Cerebellar nuclear complex (tissue), 1 donor: ENCODE measurements at places on chromosomes 2 and 18.

DNA sequence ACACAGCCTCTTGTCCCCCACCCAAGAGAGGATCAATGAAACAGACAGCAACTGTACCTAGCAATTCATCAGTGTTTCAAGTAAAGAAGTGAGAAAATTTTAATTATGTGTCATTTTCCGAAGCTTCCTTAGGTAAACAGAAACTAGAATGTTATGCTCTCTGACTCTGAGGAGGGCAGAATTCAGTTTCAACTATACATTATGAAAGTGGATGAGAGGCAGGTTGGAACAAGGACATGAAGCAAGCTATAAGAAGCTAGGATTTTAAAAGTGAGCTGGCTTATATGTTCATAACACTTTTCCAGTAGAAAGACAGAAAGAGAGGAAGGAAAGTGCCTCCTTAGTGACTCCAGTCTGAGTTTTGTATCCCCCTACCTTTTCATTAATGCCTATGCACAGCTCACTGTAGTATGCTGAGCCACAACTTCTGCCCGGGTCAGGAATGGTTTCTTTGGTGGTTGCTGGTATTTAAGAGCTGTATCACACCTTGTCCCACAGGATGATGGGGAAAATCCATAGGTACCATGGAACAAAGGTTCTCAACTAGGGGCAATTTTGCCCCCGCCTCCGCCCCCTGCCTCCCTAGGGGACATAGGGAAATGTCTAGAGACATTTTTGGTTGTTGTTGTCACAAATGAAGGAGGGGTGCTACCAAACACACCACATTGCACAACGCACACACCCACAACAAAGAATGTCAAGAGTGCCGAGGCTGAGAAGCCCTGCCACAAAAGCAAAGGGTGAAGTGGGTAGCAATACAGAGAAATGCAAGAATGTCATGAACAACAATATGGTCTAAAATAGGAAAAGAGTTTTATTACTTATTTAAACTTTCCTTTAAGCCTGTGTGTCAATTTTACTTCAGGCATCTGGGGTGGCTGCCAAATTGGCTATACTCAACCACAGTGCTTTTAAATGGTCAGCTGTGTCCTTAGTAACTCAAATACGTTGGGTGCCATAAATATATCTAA, 161.0 kb upstream of the ZFP36L2 start:
- DNase-seq, result no peak

GRCh38 chr2:99106913-99107312, 34.6 kb upstream of the C2orf15 start:
- no peak for DNase-seq

DNA sequence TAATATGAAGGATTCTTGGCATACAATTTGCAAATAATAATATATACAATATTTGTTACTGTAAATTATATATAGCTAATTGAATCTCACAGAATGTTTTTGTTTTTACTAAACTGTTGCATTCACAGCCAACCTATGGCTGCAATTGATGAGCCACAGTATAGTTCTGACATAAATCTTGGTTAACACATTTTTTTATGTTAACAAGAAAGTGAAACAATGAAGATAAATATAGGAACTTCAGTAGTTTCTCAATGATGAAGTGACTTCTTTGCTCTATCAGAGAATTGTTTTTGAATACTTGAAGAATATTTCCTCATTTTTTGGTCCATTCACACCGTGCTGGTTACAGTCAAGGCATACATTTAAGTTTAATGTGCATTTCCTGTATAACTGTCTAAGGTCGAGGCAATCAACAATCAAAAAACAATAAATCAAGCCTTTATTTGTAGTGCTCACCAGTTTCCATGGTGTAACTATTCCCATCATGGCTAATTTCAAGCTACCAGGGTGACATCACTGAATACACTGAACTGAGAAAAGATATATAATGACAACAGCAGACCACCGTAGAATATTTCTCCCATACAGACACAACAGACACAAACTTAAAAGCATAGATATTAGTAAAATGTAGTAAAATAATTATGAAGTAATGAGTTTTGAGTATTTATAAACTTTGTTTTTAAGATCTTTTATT, 12.9 kb upstream of the ETAA1 start:
- no peak for DNase-seq

- DNase-seq, result no peak
Observed at GRCh38 chr18:62264984-62265383, 60.1 kb upstream of the TNFRSF11A start.

DNA sequence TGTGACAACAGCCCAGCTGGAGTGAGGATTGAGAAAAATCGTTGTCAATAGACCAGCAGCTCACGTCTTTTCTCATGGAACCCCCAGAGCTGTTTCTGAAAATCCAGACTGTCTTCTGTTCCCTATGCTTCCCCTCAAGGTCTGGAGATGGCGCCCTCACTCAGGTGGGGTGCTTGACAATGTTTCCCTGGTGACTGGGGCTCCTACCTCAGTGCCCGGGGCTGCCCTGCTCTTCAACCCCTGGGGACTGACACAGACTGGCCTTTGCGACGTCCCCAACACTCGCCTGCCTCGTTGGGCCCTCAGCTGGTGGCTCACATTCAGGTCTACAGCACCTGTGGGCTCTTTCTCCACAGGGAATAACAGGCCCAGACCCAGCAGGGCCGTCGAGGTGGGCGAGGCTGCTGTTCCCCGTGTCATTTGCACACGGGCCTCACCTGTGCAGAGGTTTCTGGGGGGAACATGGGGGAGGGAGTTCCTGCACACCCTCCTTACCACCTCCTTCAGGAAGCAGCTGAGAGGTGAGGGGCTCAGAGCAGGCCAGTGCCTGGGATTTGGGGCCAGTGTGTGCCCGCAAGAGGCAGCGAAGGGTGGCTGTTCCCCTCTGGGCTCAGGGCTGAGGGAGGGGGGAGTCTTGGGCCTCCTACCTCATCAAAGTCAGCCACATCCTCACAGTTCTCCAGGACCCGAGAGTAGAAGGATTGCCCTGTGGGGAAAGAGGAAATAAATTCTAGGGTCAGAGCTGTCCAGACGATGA, 59.3 kb upstream of the OTOF start:
- no peak for DNase-seq

- no peak for DNase-seq
Observed at GRCh38 chr2:5121121-5121520, 571.1 kb upstream of the SOX11 start.

DNA sequence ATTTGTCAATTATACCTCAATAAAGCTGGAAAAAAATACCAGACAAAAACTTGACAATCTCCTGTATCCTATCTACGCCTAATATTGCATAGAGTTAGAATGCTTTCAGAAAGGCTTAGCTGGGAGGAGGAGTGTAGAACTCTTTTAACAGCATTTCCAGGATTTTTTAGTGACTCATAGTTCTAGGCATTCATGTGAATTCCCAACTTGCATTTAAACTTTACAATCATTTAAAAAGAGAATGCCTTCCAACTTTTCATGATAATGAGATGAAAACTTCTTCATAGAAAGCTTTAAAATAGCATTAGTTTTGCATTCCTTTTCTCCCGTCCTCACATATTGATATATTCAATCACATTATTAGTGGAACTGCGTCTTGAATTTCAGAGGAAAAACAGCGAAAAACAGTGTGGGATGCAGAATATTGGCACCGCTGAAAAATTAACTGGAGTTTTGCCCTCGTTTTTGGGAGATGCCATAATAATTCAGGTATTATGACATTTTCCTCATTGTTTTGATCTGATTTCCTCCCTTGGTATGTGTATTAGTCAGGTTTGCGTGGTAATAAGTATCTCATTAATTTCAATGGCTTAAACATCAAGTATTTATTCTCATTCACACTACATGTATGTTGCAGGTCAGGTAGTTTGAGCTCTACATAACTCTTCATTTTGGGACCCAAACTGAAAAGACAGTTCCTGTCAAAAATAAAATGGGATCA, 293.2 kb upstream of the FIGN start:
- DNase-seq, result no peak

- DNase-seq, result no peak
Observed at GRCh38 chr2:134762508-134762907, 43.7 kb upstream of the TMEM163 start.

DNA sequence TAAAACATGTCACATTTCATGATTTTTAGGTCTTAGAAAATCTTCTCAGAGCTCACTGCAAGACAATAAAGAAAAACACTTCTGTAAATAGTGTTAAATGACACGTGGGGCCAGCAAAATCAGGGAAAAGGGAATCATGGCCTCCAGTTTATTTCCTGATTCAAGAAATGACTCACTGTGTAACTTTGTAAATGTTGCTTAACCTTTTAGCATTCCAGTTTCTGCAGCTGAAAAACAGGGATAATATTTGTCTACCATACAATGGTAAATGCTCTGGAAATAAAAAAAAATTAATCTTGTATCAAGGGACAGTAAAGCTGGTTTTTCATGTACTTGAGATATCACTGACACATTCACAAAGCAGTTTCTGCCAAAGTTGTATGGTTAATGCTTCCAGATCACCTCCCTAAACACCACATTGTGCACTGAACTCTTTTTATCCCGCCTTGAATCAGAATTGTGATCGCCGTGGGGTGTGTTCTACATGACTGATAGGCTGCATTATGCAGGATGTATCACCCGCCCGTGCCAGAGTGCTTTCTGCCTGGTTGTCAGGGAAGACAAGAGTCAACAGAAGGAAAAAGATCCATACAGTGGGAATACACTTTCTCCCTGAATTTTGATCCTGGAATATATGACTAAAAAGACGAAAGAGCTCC, 238.8 kb downstream of the IKZF2 start:
- DNase-seq, result no peak

DNA sequence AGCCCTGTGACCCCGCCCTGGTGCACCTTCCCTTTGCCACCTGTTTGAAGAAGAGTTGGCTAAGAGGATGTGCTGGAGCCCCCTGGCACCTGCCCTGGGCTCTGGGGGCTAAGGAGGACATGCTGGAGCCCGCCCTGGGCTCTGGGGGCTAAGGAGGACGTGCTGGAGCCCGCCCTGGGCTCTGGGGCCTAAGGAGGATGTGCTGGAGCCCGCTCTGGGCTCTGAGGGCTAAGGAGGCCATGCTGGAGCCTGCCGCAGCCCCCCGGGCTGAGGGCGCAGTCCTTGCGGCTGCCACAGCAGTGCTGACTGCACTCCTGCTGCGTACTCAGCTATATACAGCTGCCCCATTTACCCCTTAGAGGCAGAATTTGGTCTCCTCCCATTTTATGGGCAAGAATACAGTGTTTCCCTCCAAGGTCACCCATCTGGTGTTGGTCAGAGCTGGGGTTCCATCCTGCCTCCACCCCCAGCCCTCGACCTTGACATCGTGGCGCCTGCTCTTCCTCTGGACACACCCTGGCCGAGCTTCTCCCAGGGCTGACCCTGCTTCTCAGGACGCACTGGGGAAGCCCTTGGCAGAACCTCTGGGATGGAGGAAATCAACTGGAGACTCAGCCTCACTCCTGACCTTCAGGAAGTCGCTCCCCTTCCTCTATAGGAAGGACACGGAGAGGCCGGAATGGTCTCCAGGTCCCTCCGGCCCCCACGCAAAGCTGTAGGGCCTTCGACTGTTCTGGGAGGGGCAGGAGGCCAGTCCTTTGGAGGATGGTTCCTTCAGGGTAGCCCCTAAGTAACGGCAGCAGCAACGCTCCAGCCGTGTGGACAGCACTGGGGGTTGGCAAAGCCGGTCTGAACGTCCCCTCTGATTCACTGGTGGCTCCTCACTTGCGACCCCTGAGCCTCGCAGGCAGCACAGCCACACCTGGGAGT, 65.0 kb upstream of the HPCAL1 start:
- no peak for DNase-seq

GRCh38 chr2:211344289-211344688, 787.9 kb downstream of the CPS1 start:
- no peak for DNase-seq

DNA sequence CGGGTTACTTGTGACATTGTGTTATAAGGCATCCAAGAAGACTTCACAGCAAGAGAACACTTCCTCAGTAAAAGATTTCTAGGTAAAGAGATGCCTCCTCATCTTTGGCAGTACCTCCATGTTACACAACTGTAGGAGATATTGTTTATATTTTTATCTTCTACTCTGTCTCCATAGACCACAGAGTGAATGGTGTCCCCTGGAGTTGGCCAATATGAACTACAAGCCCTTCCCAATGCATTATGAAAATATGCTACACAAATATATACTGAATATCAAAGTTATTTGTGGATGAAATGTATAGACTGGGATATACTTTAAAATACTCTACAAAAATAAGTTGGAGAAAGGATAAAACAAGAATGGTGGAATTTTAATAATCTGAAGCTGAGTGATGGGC, 46.7 kb downstream of the MBOAT2 start:
- DNase-seq, result no peak

DNA sequence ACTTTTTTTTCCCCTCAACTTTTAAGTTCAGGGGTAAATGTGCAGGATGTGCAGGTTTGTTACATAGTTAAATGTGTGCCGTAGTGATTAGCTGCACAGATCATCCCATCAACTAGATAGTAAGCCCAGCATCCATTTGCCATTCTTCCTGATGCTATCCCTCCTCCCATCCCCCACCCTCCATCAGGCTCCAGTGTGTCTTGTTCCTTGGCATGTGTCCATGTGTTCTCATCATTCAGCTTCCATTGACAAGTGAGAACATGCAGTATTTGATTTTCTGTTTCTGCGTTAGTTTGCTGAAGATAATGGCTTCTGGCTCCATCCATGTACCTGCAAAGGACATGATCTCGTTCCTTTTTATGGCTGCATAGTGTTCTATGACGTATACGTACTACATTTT, 47.2 kb upstream of the STON1 start:
- DNase-seq, result no peak

DNA sequence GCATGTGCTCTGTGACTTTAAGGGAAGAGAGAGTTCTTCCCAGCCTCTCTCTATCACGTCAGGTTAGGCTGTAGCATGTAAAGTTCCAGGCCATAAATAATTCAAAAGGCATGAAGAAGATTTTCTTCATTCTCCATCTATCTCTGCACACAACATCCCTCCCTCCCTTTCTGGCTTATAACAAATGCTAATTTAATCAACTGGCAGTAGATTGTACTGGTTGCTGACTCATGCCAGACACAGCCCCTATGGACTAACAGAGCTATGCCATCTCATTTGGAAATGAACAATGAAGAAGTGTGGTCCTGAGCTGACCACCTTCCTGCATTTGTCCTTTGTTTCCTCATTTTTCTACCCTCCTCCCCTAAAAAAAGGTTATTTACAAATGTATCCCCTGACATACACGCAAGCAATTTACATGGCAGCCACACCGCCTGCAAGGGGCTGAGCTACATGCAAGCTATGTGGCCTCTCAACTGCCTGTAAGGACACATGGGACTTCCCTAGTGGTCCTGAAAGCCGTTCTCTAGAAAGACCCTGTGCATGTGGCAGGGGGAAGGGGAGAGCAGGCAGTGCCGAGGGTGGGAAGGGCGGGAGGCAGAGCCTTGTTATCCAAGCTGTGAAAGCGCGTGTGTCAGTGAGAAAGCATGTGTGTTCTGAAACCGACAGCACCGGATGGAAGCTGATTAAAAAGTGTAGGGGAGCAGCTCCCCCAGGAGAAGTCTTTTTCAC, 90.9 kb upstream of the KLF7 start:
- no peak for DNase-seq
